ENCODE measurements at places on chromosomes 12 and 14. TPM values are rescaled to one million over a fixed set of nuclear protein-coding genes. Genes with fewer than 3 reads are reported as not detected.

- H3K4me3 ChIP-seq, result no peak overlapping the region
- no peaks in the 10 kb centered on the region for H3K36me3 ChIP-seq
- DNase-seq, result no peak
- H3K27me3 ChIP-seq, result no peaks in the 10 kb centered on the region
- no peak overlapping the region for H3K27ac ChIP-seq
- no peaks in the 10 kb centered on the region for H3K4me1 ChIP-seq
Measured at GRCh38 chr12:93347054-93347785, 30.5 kb upstream of the NUDT4 start.

DNA sequence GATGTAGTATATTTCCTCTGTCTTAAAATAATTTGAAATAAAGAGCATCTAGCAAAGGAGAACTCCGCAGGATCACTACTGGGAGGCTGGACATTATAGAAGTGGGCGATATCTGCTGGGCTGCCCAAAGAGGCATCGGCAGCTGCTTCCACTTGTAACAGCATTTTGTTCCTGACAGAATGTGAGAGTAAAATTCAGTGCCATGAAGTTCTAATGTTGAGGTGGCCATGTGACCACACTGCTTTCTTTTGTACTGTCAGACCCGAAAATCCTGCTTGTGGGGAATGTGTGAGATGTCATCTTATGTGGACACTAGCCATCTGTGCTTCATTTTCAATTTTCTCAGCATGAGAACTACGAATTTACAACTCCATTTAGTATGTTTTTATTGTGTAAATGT is 151.9 kb downstream of the ACSS3 start:
- no peak overlapping the region for H3K27ac ChIP-seq
- no peak for DNase-seq
- no peaks in the 10 kb centered on the region for H3K27me3 ChIP-seq
- no peaks in the 10 kb centered on the region for H3K36me3 ChIP-seq

OR4E1 gene
- total RNA-seq, result not detected

RBM19 gene
- 86.9 TPM for total RNA-seq

DNA sequence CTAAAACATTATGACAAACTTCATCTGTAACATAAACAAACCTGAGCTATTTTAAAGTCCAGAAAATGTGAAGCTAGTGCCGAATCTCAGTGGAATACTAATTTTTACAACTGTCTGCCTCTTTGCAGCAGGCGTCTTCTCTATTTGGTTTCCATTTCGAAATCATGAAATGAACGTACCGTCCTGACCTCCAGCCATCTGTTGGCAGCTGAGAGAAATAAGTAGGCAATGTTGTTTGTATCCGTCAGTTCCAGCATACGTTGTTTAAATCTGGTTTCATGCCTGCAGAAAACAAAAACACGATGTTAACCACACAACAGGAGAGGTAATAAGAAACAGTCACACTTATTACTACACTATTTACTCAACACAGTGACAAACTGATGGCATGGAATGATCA is 54.3 kb upstream of the KCNJ8 start:
- H3K27ac ChIP-seq, result no peak overlapping the region
- no peaks in the 10 kb centered on the region for H3K4me1 ChIP-seq
- no peaks in the 10 kb centered on the region for H3K36me3 ChIP-seq
- H3K27me3 ChIP-seq, result peaks cover 5% of the 10 kb centered on the region

Data from activated naive CD8-positive, alpha-beta T cell treated with anti-CD3 and anti-CD28 coated beads for 36 hours (primary cell).